ENCODE measurements at places on chromosomes 12 and 14. TPM values are rescaled to one million over a fixed set of nuclear protein-coding genes. Genes with fewer than 3 reads are reported as not detected.

CLECL1 gene
- not detected for total RNA-seq

SLC25A47 gene
- total RNA-seq = not detected

- DNase-seq = no peak
Observed at GRCh38 chr14:90442388-90442787, 45.6 kb downstream of the CALM1 start.

GRCh38 chr12:120831648-120832267 is 72.4 kb downstream of the SPPL3 start:
- DNase-seq = no peak

GRCh38 chr14:64806202-64806861 is 73.4 kb downstream of the SPTB start:
- DNase-seq = no peak

DNA sequence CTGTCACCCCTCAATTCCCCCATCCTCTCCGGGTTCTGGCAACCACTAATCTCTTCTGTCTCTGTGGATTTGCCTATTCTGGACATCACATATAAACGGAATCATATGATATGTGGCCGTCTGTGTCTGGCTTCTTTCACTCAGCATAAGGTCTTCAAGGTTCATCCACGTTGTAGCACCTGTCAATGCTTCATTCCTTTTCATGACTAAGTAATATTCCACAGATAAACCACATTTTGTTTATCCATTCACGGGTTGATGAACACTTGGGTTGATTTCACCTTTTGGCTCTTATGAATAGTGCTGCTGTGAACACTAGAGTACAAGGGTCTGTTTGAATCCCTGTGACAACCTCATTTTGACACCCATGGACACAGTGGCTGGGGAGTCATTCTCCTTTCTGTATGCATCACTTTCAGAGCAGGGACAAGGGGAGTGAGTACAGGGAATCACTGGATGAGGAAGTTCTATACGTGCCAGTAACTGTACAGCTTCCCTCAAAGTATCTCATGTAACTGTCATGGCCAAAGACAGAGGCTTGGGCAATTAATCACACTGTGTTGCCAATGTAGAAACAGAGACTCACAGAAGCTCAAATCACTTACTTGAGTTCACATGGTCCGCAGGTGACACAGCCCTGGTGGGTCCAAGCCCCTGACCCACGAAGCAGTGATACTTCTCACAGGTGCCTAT is 10.9 kb upstream of the TESC start:
- DNase-seq = no peak

DNA sequence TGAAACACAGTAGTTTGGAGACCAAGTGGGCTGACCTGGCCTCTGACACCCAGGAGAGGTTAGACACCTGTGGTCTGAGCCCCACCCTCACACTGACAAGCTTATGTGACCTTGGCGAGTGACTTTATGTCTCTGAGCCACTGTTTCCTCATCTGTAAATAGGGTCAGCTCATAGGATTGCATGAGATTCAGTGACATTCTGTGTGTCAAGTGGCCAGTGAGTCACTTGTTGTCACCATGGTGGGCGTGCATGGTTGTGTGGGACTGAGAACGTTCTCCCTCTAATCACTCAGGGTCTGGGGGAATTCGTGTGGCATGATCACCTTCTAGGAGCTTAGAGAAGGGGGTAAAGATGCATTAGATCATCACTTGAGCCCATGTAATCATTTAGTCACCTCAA is 146.4 kb downstream of the PHETA1 start:
- DNase-seq = no peak

GRCh38 chr14:21025371-21026273 is 761 bp upstream of the NDRG2 start:
- no peak for DNase-seq

Data from H1 (cell line).